Stimulated activated CD4-positive, alpha-beta T cell treated with anti-CD3 and anti-CD28 coated beads, Interleukin-1b, Interleukin-23, amount 100 ng/mL, for 4 hours (primary cell): ENCODE measurements at places on chromosomes 13 and 19.
A peak's percentile ranks its signal among the peaks of the same experiment; 100 is the strongest.

DNA sequence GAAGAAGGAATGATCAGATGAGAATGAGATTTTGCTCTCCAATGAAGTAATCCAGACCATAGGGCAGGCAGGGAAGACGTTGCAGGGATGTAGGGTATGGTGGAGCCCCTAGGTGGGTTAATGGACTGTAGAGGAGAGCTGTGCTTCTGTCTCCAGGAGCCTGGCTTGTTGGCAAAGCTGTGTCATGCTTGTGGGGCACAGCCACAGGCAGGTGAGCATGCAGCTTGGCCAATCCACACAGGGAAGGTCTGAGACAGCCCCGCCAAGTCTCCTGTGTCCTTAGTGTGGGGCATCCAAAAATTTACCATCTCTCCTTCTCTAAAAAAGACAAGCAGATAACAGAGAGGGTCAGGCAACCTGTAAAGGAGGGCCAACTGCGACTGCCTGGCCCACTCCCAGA is 71.4 kb upstream of the FLT1 start:
- DNase-seq = no peak

DNA sequence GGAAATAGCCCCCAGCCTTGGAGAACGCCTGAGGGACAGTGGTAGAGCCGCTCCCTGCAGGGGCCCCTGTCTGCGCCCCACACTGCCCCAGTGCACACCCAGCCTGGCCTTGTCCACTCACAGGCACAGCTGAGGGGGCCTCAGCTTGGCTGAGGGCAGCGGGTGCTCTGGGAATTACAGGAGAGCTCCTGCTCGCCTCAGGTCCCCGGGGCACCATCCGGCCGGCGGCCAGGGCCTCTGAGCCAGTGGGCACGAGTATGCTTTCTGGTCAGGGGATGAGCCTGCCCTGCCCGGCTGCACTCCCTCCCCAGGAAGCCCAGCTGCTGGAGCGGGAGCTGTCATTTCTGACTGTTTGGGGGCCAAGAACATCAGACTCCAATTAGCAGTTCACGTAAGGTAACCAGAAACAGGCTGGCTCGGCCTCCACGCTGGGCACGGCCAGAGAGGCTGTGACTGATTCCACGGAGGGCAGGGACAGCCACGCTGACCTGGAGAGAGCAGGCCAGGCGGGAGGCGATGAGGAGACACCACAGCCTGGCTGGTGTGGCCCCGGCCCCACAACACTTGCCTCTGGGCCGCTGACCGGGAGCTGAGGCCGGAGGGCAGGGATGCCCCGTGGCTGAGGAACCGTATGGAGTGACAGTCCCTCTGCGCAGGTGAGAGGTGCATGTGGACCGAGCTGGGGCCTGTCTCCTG is 15.4 kb downstream of the CEBPG start:
- DNase-seq = no peak

DNA sequence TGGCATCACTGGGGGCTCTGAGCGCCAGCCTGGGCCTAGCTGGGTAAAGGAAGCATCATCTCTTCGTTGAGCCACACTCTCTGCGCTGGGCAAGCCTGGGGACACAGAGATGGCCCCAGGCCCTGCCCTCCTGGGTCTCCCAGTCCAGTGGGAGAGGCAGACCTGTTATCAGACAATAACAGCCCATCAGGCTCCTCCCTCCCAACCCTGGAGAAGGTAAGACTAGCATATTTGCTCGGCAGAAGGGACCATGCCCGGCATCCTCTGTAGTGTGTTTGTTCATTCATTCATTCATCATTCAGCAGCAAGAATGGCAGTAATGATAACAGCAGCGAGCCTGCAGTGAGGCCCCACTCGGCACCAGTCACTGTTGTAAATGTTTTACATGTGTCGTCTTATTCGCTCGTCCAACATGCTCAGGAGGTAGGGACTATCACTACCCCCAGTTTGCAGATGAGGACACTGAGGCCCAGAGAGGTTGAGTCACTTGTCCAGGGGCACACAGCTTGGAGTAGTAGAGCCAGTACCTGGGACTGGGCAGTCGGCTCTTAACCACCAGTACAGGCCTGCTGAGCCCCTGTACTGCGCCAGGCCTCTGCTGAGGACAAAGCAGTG is 33.2 kb downstream of the PAK4 start:
- DNase-seq = no peak

- no peak for DNase-seq
These were observed 2.2 kb downstream of the PSMD8 start for GRCh38 chr19:38376576-38376975.

DNA sequence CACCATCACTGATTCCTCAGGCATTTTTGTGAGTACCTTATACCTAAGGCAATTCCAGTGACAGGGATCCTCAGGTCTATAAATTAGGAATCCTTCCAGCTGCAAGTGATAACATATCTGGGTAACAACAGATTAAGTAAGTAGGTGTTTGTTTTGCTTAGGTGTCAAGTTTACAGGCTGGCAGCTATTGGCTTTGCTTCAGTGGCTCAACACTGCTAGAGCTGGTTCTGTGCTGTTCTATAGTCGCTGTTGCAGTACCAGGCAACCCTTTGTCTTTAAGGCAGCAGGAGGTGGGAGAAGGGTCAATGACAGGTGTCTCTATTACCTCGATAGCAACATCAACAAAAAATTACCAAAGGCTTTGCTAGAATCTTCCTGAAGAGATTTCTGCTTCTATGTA is 27.0 kb downstream of the SLC10A2 start:
- DNase-seq = no peak

DNA sequence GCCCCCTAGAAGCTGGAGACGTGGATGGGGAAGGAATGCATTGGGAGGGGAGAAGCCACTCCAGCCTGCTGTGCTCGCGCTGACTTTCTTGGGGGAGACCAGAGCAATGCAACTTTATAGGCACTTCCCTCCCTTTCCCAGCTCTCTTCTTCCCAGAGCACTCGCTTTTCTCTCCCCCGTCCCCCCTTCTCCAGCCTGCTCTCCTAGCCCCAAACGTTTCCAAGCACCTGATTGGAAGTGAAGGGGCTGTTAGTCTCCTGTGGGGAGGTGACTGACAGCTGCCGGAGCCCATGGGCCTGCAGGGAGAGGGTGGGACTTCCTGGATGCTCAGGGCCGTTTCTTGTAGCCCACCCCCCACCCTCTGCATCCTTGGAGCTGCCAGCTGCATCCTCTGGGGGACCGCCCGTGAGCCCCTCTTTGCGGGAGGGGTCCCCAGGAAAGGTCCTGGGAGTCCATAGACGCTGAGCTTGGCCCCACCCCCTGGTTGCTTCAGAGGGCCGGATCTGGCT is 2.5 kb downstream of the HDGFL2 start:
- DNase-seq = no peak

DNA sequence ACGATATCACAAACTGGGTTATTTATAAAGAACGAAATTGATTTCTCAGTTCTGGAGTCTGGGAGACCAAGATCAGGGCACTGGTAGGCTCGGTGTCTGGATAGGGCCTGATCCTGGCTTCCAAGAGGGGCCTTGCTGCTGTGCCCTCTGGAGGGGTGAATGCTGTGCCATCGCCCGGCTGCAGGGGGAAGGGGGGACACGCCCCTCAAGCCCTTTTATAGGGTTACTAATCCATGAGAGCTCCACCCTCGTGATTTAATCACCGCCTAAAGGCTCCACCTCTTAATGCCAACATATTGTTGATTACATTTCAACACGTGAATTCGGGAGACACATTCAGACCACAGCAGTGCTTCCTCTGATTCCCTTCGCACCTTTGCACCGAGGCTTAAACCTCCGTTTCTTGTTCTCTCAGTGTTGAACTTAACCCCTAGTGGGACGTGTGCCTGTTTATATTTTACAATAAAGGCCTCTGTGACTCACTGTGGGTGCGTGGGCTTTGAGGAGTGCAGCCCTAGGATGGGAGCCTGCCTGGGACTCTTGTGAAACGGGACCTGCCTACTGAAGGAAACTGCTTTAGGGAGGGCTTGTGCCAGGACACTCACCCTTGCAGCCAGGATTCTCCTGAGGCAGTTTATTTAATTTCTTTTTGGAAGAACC is 52.4 kb upstream of the SPATA13 start:
- no peak for DNase-seq

DNA sequence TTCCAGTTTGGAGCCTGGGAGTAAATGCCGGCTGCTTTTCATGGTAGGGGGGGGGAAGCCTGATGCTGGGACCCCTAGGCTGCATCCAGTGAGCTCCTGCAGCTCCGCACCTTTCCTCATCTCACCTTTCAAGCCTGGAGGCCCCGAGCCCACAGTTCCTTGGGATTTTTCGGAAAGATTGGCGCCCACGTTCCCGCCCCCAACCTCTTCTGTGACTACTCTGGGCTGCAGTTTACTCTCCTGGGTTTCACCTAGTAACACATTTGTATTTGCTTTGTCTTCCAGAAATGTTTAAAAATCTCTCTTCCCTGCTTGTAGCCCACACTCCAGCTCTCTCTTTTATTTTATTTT is 51.9 kb upstream of the SPATA13 start:
- no peak for DNase-seq

GRCh38 chr13:63979951-63980350 is 2564.3 kb upstream of the PCDH20 start:
- DNase-seq = no peak

- no peak for DNase-seq
These were observed 24.9 kb downstream of the EPS15L1 start for GRCh38 chr19:16446724-16447368.

- DNase-seq = no peak
These were observed 29.7 kb upstream of the FREM2 start for GRCh38 chr13:38657191-38657590.

GRCh38 chr19:13150931-13151604 is 857 bp downstream of the IER2 start:
- DNase-seq = no peak

DNA sequence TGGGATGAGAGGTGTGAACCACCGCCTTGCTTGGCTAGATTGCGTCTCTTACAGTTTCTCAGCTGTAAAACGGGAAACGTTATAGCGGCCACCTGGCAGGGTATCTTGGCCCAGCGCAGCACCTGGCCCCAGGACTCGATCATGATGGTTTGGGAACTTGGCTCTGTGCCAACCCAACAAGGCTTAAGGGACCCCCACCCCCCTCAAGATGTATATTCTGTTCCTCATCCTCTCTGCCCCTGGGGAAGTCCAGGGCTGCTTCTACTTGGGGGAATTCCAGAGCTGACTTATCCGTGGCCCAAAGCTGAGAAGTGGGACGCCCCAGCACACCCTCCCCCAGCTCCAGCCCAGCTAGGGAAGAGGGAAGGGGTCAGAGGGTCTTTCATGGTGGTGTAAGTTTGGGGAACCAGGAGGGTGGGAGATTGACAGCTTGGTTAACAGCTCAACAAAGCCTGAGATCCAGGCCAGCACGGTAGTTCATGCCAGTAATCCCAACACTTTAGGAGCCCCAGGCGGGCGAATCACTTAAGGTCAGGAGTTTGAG is 695 bp downstream of the ICAM1 start:
- DNase-seq = peak; percentile 22

DNA sequence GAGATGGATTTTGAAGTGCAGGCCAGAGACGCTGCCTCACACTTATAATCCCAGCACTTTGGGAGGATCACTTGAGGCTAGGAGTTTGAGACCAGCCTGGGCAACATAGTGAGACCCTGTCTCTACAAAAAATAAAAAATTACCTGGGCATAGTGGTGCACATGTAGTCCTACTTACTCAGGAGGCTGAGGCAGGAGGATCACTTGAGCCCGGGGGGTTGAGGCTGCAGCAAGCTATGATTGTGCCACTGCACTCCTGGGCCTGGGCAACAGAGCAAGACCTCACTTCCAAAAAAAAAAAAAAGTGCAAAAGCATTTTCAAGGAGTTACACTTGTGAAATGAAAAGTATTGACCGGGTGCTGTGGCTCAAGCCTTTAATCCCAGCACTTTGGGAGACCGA is 27.6 kb upstream of the FBXO17 start:
- no peak for DNase-seq

GRCh38 chr13:105579821-105580710 is 955.4 kb downstream of the EFNB2 start:
- DNase-seq = no peak

DNA sequence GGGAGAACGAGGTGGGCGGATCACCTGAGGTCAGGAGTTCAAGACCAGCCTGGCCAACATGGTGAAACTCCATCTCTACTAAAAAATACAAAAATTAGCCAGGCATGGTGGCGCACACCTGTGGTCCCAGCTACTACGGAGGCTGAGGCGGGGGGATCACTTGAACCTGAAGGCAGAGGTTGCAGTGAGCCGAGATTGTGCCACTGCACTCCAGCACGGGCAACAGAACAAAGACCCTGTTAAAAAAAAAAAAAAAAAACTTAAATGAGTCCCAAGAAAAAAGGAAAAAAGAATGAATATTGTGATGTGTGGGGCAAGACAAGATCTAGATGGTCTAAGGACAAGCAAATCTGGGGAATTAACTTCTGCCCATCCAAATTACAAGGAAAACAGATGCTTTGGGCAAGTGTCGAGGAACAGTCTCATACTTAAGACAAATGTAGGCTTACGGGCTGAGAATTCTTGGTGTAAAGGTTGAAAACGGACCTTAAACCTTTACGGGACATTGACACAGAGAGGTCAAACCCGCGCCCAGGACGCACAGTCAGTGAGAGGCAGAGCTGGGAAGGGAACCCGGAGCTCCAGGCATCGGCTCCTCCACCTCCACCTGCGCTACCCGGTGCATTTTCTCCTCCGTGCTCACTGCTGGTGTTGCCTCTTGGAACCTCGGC is 656 bp upstream of the ZNF324 start:
- no peak for DNase-seq

DNA sequence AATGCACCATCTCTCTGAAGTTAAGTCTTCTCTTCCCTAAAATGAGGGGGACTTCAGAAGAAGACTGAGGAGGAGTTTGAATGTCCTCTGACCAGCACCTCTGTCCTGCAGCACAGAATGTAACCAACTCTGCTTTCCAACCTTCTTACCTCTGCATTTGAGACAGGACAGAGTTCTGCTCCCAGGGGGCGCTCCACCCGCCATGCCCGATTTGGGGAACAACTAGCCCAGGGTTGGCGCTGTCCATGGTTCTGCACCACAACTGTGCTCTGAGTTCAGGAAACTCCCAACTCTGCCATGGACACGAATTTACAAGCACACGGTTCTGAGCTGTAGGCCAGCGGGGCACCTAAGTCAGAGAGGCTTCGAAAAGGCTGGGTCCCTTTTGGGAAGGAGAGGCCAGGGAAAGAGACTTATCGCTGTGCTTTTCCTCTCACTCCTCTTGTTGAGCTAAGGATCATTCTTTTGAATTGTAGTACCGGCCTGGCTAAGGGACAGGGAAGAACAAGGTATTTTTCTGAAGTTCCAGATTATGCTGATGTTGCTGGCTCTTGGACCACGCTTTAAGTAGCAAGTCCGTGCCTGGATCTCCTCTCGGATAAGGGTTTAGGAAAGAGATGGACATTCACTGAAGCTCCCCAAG is 22.2 kb downstream of the SIGLEC5 start:
- peak; percentile 49 for DNase-seq
